ENCODE measurements at places on chromosomes 6 and 20. TPM values are rescaled to one million over a fixed set of nuclear protein-coding genes. Genes with fewer than 3 reads are reported as not detected.
A peak's percentile ranks its signal among the peaks of the same experiment; 100 is the strongest.

DNA sequence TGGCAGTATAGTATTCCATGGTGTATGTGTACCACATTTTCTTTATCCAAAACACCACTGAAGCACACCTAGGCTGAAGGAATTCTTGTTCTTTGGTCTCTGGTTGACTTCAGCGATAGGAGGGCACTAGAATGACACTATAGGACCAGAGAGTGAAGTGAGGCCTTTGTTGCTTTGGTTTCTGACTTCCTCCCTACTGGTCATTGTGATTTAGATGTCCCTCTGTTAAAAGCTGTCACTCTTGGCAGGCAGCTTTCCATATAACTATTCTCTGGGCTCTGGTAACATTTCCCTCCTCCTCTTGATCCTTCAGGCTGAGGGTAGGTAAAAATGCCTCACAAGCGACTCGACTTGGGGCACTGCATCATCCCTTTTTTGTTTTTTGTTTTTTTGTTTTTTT lies 236.3 kb downstream of the MAFB start:
- DNase-seq: no peak

DNA sequence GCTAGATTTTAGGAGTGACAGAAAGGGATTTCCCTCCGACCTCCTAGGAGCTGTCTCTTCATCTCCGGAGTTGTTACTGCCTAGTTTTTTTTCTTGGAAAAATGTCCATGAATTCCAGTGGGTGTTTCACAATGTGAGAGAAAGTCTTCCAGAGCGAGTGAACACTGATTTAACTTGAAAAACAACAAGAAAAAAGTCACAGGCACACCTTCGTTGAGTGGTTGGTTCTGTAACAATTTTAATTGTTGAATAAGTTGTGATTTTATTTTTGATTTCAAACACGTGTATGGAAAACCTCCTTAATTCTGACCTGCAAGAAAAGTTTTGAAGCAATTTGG lies 2.9 kb downstream of the TFAP2C start:
- no peak for DNase-seq

DNA sequence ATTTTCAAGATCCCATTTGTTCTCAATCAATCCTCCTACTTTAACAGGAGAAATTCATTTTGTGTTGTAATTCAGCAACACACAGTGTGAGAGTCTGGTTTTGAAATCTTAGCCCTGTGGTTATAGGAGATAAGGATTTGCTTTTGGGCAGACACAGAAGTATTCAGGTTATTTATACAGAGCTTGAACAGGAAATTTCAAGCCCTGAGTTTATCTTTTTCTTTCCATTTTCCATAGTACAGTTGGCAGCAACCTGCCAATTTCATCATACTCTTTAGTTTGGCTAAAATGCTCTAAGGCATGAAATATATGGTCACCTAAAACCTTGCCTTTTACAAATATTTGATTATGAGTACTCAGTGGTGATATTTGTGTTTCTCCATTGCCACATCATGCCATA lies 41.4 kb downstream of the PKIB start:
- DNase-seq: no peak

DNA sequence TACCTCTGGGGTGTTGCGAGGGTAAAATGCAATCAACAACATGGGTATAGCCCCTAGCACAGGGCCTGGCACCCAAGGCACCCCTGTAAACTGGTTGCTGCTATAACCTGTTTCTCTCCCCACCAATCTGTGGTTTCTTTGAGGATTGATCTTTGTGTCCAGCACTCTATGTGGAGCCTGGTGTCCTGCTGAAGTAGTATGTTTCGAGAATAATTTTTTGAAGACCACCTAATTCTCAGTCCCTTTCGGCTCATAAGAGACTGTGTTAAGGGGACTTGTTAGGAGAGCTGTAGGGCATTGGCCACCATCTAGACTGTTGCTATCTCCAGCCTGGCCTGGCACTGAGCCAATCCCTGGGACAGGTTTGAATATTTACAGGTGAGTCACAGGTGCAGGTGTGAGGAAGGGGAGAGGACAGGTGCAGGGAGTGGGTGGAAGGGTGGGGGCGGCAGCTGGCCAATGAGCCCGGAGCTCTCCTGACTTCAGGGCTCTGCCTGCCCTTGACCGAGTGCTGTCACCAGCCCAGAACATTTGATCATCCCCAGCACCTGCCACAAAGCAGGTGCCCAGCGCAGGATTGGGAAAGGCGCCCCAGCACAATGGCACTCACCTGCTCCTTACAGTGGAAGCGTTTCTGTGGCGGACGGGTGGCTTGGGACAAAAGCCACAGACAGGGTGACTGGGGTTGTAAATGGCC lies 8.1 kb upstream of the C20orf144 start:
- no peak for DNase-seq

The CST1 gene
- total RNA-seq: not detected

The TIAM2 gene
- total RNA-seq: 171 TPM

The NKX2-2 gene
- total RNA-seq: 0.41 TPM

The FAXC gene
- 41.6 TPM for total RNA-seq

DNA sequence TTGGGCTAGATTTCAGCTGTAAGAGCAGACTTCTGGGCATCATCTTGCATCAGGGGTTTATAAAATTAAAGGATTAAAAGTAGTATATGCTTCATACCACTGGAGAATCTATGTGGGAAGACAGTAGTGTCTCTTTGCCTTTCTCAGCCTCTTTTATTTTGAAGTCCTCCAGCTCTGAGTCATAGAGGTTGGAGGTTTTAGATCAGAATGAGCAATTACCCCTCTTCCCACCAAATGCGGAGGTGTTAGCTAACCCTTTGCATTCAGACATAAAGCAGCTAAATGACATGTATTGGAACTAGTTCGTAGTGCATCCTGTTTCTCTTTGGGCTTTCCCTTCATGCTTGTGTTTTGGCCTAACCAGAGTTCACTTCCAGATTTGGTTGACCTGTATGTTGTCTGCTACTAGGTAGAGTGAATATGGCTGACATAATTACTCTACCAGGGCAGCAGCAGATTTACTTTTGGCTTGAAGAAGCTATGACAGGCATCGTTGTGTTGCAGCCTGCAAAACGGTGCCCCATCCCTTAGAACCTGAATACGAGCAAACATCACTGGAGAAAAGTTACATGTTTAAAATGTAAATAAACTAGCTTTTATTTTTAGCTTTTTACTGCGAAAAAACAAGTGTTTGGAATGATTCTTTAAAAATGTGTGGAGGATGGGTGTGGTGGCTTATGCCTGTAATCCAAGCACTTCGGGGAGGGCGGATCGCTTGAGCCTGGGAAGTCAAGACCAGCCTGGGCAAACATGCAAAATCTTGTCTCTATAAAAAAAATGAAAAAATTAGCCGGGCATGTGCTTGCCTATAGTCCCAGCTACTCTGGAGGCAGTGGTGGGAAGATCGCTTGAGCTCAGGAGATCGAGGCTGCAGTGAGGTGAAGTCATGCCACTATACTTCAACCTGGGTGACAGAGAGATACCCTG lies 82.2 kb downstream of the MYO6 start:
- DNase-seq: no peak

DNA sequence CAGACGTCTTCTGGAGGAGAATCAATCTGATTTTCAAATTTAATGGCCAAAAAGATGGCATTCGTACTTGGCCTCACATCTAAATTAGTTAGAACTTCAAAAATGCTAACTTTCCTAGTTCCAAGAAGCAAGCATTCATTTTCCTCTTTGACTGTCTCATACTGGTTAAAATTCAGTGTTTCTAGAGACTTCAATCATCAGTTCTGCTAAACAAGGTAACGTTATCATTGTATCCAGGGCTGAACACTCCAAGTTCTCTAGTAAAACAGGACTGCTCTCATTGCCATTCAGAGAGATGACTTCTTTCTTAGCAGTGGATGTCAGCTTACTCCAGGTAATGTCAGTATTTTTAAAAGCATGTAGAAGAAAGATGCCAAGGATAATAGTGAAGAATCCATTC lies 34.6 kb upstream of the ENTPD6 start:
- no peak for DNase-seq

DNA sequence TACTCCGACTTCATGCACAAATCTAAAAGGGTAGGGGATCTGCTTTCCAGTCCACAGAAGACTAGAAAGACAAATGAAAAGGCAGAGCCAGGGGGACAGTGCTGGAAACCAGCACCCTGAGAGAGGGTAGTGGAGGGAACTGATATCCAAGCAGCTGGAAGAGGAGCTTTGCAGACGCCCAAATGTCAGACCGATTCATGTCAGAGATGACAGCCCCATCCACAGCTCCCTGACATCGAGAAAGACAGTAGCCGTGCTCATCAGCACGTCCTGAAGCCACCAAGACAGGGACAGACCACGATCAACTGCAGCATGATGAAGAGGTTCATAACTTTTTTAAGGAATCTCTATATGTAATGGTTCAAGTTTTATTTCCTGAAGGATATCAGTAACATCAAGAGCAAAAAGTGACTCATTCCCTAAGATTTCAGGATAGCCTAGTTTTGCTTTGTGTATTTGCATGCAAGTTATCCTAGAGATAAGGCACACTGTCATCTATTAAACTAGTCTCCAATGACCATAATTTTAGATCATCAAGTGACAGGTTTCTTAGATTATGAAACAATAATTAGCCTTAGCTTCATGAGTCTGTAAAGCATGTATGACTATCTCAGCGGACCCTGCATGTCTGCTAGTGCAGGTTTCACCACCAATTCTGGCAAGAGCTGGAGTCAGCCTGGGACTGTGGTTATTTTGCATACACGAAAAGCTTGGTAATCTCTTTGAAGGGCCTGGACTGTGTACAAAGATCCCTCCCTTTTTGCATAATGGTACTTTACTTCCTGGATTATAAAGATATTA lies 43.0 kb downstream of the PRDM1 start:
- DNase-seq: no peak

DNA sequence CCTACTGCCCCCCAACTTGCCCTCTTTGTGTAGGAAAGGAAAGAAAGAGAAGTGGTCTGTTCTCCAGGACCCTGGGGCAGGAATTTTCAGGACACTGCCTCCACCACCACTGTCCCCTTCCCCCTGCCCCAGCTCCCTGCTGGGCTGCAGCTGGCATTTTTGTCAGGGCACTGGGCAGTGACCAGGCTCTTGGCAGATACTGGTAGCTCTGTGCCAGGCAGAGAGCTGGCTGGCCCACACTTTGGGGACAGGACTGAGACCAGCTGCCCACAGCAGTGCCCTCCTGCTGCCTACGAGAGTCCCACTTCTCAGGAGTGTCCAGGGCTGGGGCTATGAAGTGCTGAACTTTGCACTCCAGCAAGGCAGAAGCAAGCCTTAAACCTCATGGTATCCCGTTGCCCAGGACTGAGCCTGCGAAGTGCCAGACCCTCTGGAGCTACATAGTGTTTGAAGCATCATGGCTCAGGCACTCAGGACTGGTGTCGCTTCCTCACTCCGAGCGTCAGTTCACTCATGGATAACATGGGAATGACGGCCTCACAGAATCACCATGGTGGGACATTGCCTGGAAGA lies 19.3 kb downstream of the SLC13A3 start:
- no peak for DNase-seq

GRCh38 chr20:52994184-52994970 lies 22.2 kb downstream of the TSHZ2 start:
- no peak for DNase-seq

DNA sequence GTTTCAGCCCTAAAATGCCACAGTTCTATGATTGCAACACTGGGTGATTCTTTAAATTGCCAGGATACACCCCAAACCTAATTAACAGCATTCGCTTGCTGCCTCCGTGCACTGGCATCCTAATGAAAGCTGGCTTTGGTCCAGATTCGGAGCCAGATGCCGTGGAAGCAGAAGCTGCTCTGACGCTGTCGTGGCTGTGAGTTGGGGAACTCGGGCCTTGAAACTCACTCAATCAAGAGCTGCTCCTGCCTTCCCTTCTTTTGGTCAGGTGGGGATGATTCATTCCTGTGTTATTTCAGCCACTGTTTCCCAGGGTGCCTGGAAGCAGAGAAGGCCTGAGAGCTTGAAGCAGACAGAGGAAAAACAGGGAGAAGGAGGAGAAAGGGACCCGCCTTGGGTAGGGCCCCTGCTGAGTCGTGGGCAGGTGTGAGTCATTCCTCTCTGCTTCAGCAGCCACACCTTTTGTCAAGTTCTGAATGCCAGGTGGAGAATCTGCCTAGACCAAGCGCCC lies 36.2 kb upstream of the DSP start:
- peak; percentile 33 for DNase-seq

Data from frontal cortex (tissue), 4 donors.